ENCODE measurements at places on chromosomes 4 and X.

DNA sequence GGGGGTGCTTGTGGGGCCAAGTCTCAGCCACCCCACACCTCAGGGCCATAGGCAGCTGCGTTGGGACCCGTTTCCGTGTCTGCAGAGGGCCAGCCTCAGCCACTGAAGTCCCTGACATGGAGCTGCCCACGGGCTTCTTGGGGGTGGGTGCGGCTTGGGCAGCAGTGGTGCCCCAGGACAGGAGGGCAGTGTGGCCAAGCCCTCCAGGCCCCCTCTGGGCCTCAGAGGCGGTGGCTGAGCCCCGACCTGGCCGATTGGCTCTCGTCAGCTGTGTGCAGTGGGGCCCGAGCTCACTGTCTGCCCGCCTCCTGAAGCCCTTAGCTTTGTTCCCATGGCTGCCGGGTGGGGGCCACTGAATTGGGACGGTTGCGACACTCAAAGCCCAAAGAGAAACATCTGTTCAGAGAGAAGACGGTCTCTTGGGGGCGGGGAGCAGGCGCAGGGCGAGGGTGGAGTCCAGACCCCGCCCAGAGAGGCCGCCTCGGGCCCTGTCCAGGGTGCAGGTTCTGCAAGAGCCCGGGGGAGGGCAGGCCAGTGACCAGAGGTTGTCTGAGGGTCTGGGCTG is 9.1 kb downstream of the FGFR3 start:
- DNase-seq, result no peak

- DNase-seq, result no peak
Observed at GRCh38 chrX:118239178-118239870, 106.6 kb upstream of the WDR44 start.

- no peak for DNase-seq
Observed at GRCh38 chr4:153573881-153574802, 108.0 kb downstream of the TMEM131L start.

DNA sequence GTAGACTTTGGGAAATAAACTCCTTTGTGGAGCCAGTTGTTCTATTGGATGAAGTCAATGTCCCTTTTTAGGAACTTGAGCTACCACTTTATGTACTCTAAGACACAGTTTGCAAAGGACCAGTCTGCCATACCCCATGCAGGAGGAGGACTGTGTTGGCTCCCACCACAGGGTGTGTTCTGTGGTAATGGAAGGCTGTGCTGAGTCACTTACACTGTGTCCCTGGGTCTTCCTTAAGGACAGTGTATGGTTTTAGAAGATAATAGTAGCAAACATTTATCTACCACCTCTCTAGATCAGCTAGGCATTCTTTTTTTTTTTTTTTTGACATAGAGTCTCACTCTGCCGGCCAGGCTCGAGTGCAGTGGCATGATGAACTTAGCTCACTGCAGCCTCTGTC is 184.0 kb upstream of the PGRMC2 start:
- DNase-seq, result no peak

- DNase-seq, result no peak
Observed at GRCh38 chrX:73268463-73268862, 53.8 kb upstream of the NAP1L2 start.

- no peak for DNase-seq
Observed at GRCh38 chrX:74195120-74195519, 108.9 kb upstream of the ZCCHC13 start.

DNA sequence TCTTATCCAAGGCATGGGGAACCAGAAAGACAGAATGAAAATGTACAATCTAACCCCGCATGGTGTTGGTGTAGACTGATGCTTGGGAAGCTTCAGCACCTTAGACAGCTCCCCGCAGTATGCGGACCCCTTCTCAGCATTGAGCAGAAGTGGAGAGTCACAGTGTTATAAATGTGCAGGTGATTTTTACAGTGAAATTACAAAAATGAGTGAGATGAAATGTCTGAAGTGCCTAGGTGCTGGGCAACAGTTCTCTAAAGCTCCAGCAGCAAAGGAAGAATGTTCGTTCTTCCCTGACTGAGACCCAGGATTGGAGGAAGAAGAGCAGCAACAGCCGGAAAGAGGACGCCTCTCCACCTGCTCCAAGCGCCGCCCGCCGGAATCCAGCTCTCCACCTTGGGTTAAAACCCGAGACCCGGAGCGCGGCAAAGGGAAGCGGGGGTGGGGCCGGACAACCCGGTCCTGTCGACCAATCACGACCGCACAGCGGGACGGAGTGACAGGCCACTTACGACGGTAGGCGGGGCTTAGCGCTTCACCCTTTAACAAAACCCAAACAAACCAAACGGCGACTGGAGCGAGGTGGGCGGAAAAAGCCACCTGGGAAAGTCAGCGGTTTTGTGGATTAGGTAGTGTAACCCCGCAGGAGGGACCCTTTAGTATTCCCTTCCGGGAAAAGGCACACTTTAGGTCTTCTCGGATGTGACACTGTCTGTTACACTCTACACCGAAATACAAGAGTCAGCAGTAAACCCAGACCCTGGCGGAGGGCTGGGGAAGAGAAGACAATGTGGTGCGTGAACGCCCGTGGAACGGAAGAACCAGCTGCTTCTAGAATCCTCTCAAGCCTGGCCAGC is at the start of gene GLRA3:
Gene GLRA3, minus strand, starts transcription at position 403 of the 857 bp plus-strand sequence. CDS start 436 bp downstream, outside the sequence.
- DNase-seq, result no peak

DNA sequence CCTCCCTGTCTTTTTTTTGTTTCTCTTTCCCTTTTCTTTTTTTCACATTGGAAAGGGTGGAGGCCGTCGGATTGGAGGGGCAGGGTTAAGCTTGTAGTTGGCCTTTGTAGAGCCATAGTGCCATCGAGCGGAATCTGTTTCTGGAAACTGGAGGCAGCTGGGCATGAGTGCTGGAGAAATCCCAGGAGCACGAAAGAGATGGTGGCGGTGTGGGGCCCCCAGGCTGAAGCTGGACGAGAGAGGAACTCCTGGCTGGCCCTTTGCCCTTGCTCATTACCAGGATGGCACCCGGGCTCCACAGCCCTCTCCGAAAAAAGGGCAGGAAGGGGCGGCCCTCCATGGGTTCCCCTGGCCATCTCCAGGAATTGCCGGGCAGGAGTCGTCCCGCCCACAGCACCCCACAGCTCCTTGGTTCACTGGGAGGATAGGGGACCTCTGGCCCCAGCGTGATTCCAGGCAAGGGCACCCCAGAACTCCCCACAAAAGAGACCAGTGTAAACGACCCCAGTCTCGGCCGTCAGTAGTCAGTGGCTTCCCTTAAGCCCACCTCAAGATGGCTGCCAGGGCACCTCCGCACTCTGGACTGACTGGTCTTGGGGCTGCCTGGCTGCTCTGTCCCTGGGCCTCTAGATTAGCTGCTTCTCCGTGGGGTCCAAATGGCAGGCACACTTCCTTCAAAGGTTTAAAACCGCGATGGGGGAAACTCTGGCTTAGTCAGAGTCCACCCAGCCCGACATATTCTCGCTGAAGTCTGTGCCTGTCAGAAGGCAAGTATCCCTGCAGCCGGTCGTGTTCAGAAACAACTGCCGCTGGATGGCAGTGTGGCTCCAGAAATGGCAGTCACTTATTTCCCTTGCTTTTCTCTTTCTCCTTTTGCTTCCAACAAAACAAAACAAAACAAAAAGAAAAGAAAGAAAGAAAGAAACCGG is 74.1 kb downstream of the NBDY start:
- no peak for DNase-seq

DNA sequence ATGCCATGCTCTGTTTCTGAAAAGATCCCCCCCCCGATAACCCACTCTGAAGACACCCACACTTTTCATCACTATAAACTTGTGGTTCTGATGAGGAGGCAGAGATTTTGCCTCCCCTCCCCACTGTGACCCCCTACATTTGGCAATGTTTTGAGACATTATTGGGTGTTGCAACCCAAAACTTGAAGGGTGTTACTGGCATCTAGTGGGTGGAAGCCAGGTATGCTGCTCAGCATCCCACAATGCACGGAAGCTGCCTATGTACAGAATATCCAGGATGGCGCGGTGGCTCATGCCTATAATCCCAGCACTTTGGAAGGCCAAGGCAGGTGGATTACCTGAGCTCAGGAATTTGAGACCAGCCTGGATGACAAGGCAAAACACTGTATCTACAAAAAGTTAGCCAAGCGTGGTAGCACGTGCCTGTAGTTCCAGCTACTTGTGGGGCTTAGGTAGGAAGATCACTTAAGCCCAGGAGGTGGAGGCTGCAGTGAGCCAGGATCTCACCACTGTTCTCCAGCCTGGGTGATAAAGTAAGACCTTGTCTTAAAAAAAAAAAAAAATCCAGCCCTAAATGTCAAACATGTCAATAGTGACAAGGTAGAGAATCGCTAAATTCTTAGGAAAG is 87.3 kb downstream of the SCD5 start:
- DNase-seq, result no peak

DNA sequence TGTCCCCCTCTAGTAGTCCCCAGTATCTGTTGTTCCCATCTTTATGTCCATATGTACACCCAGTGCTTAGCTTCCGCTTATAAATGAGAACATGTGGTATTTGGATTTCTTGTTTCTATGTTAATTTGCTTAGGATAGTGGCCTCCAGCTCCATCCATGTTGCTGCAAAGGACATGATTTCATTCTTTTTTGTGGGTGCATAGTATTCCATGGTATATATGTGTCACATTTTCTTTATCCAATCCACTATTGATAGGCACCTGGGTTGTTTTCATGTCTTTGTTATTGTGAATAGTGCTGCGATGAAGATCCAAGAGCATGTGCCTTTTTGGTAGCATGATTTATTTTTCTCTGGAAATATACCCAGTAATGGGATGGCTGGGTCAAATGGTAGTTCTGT is 6.3 kb downstream of the RAP1GDS1 start:
- DNase-seq, result no peak

DNA sequence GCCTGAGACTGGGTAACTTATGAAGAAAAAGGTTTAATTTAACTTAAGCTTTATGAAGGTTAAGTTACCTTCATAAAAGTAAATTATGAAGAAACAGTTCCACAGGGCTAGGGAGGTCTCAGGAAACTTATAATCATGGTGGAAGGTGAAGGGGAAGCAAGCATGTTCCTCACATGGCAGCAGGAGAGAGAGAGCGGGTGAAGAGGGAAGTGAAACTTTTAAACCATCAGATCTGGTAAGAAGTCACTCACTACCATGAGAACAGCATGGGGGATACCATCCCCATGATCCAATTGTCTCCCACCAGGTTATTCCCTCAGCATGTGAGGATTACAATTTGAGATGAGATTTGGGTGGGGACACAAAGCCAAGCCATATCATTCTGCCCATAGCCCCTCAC is 944.7 kb upstream of the NDST4 start:
- no peak for DNase-seq

- DNase-seq, result no peak
Observed at GRCh38 chr4:137443031-137443800, 89.1 kb downstream of the PCDH18 start.

- DNase-seq, result no peak
Observed at GRCh38 chr4:151908734-151909497, 148.1 kb upstream of the GATB start.

GRCh38 chr4:5503336-5503936 is 204.9 kb downstream of the EVC2 start:
- no peak for DNase-seq

DNA sequence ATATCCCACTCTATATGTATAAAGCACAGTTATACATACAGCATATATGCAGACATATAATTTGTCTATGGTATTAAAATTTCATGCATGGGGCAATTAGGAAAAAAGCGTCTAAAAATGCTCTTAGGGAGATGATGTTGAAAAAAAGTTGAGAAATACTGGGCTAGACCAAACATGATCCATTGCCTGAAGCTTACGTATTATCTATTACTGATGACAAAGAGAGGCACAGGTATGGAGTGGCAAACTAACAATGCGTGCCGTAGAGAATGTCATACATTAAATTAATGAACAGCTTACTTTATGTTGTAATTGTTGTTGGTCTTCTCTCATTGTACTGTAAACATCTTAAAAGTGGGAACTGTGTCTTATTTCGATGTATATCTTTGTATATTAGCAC is 13.9 kb downstream of the RHOH start:
- DNase-seq, result no peak

- no peak for DNase-seq
Observed at GRCh38 chr4:177190995-177191580, 118.6 kb upstream of the NEIL3 start.

GRCh38 chr4:86033171-86033570 is 326.7 kb downstream of the MAPK10 start:
- no peak for DNase-seq

GRCh38 chrX:113986427-113986826 is 597.5 kb upstream of the HTR2C start:
- no peak for DNase-seq

- no peak for DNase-seq
Observed at GRCh38 chr4:113101669-113102068, 52.2 kb downstream of the ANK2 start.

- no peak for DNase-seq
Observed at GRCh38 chr4:125044886-125045285, 269.9 kb upstream of the FAT4 start.
